ENCODE measurements at places on chromosomes 12 and 14.

GRCh38 chr14:69535230-69535848 is 39.3 kb downstream of the CCDC177 start:
- DNase-seq = no peak

DNA sequence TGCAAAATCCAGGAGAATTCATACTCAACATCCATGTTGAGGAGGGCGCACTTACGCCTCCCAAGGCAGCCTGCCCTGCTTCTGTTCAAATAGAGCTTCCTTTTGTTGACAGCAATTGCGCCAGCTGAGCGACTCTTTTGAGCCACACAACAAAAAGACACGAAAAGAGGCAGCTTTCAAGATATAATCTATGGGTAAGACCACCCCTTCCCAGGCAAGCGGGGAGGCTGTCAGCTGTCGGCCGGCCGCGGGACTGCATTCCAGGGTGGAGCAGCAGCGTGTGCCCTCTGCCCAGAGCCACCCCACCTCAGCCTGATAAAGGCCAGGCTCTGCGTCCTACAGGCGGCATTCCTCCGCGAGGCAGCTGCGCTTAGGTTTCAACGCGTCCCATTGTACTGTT is 15.8 kb upstream of the STAB2 start:
- no peak for DNase-seq

DNA sequence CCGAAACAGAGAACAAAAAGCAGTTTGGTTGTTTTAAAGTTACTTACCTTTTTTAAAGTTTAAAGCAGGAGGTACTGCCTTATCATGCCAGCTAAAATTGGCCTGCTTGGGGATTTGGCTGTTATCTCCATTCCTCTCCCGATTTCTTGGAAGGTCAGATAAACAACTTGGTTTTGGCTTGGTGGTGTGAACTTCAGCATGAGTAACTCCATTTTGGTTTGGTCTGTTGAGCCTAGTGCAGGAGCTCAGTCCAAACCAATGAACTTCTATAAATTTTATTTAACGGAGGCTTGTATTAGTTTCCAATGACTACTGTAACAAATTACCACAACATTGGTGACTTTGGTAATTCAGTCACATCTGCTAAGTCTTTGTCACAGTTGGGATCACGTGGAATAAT is 82.3 kb downstream of the PLEKHA5 start:
- DNase-seq = no peak

- peak; percentile 68 for DNase-seq
Measured at GRCh38 chr14:24032727-24033418, 18.9 kb upstream of the CARMIL3 start.

GRCh38 chr12:121649819-121650353 is 19.6 kb downstream of the MORN3 start:
- no peak for DNase-seq

DNA sequence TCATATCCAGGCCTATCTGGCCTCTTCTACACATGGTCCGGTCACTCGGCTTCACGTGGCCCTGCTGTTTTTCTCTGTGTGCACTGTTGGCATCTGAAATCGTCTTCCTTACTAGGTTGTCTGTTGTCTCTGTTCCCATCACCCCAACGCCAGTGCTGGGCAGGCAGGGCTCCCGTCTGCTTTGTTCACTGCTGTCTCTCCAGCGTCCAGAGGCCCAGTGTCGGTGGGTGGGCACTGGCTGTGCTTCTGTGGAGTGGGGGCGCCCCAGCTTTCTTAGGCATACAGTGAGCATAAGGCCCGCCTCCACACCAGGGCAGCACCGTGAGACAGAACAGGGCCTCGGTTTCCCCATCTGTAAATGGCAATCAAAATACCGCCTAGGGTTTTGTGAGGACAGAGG is 153.1 kb downstream of the BCL11B start:
- no peak for DNase-seq

DNA sequence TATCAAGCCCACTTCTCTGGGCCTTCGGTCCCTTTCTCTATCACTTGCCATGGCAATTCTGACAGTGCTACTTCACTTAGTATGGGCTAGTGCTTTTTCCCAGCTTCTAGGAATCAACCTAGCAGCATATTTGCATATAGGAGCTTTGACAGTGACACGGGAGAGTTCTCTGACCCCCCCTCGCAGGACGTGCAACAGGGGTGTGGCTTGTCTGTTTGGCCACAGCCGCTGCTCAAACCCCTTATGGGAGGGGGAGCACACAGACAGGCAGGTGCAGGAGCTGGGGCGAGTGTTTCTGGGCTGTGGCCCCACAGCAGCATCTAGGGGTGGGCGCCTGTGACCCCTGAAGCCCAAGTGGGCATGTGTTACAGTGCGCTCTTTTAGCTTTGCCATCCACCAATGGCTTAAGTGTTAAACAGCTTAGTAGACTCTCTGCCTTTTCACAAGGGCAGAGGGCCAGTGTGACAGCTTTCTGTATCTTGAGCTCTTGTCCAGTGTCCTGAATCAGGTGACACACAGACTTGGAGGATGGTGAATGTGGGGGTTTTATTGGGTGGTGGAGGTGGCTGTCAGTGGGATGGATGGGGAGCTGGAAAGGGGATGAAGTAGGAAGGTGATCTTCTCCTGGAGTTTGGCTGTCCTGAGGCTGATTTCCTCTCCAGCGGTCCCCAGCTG is 229.3 kb downstream of the PCNX1 start:
- DNase-seq = no peak

GRCh38 chr14:51901475-51902024 is 41.1 kb downstream of the GNG2 start:
- DNase-seq = no peak

DNA sequence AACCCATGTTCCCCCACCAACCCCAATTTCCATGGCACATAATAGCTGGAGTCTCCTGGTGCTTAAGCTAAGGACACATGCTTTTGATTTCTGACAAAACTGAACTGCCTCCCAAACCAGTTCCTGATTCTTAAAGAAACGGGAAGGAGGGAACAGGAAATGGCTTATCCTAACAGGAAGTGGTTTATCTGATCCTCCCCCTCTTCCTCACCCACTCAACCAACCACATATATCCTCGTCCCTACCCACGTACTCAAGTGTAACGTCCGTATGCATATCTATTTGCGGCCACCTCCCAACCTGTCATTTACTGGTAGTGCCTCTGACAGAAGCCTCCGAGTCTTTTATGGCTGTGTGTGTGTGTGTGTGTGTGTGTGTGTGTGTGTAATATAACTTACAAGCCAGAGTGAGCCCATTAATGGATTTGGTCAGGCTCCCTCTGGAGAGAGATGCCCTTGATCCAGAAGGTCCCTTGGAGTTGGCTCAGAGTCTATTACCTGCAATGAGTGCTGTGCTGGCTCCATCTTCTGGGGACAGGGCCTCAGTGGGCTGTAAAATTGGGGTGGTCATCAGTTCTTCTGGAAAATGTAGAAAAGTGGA is 7.7 kb downstream of the DAZAP2 start:
- DNase-seq = no peak

DNA sequence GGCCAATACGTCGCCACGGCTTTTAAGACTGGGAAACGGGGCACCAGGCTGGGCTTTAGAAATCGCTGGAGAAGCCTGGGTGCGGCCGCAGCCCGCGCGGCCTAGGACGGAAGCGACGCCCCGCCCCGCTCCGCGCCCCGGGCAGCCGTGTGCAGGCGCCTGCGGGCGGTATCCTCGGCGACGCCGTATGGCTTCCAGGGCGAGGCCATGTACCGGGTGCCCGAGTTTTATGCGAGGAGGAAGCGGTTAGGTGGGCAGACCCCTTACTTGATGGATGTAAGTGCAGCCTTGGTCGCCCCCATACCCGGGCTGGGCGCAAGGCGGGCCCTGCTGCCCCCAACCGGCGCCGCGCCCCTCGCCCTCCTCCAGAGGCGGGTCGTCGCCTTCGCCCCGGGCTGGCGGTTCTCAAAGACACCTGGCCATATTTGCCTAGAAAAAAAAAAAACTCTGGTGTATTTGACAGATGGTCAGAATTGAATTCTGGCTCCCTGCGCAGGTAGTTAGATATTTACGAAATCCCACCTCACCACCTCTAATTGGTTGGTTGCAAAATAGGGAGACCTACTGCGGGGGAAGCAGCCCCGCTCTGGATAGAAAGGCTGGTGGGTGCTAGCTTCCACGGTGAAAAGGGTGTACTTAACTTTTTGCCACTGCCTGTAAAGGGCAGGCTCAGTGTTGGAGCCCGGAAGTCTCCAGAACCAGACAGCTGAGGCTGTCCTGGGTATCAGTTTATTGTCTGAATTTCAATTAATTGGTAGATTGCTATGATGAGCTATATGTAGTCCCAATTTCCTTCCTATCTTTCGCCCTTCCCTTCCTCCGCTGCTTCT is at the start of gene PPP1R36:
Gene PPP1R36, plus strand, starts transcription at position 171 of the 830 bp plus-strand sequence. Its CDS starts 37 bp downstream, at position 208.
- no peak for DNase-seq

DNA sequence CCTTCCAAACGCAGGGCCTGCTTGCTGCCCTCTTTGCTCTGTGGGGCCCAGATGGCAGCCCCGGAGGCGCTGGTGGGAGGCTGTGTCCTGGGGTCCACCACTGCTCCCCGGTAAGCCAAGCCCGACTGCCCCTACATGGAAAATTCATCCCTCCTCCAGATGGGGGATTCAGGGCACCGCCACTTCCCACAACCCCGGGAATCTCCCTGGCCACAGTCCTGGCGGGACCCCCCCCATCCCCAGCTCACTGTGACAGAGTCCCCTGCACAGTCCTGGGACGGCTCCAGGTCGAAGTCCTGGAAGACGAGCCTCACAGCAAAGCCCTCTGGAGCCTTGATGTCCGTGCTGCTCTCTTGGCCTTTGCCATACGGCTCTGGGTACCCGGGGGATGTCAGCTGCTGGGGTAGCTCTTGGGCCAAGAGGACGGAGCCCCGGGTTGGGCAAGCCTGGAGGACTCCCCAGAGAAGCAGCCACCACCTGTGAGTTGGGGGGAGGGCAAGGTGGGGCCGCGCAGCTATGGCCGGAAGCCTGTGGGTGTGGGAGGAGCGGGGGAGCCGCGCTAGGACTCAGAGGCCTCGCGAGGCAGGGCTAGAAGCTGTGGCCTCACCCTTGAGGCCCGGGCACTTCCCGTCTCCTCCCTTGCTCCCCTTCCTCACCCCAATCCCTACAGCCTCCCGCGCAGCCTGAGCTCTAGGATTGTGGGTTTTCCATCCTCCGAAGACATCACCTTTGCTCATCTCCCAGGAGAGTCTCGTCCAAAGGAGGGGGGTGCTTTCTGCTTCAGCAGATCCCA is 815 bp downstream of the C1RL start:
- peak; percentile 53 for DNase-seq

GRCh38 chr12:108066583-108067577 is 62.2 kb upstream of the WSCD2 start:
- DNase-seq = no peak

GRCh38 chr14:24147761-24148428 is 597 bp downstream of the RNF31 start:
- no peak for DNase-seq

- no peak for DNase-seq
Measured at GRCh38 chr12:48198672-48198971, 4.5 kb downstream of the OR10AD1 start.

- no peak for DNase-seq
Measured at GRCh38 chr12:31306866-31307265, 19.1 kb downstream of the SINHCAF start.

GRCh38 chr12:50536831-50537537 is 32.2 kb downstream of the DIP2B start:
- DNase-seq = no peak

DNA sequence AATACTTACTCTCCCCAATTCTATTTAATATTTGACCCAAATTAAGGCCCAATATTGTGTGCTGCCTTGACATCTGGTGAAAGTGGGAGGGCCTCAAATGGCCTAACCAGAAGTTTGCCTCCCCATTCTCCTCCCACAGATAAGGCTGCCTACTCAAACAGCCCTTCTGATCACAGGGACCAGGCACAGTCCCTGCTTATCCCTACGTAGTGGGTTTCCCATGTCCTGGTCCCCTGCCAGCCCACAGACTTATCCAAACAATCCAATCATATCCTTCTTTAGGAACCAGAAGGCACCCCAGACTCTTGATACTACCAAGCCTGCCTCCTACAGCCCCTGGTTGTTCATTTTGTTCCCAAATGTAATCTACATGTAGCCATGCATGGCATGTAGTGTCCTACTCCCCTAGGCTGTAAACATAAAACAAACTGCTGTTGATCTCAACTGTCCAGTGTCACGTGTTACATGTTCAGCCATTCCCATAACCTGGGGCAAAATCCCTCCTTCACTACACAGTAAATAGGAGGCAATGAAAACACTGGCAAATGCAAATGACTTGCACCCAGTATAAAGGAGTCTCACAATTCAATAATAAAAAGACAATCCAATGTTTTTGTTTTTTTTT is 49.3 kb downstream of the EEA1 start:
- no peak for DNase-seq

- no peak for DNase-seq
Measured at GRCh38 chr14:63892265-63892664, 39.5 kb downstream of the SYNE2 start.
